Stimulated activated CD4-positive, alpha-beta T cell treated with anti-CD3 and anti-CD28 coated beads, Interleukin-2, amount 100 ng/mL, for 4 hours (primary cell): ENCODE measurements at places on chromosomes 16 and 17.

- no peak for DNase-seq
Measured at GRCh38 chr16:69397821-69398521, 12.2 kb upstream of the TERF2 start.

DNA sequence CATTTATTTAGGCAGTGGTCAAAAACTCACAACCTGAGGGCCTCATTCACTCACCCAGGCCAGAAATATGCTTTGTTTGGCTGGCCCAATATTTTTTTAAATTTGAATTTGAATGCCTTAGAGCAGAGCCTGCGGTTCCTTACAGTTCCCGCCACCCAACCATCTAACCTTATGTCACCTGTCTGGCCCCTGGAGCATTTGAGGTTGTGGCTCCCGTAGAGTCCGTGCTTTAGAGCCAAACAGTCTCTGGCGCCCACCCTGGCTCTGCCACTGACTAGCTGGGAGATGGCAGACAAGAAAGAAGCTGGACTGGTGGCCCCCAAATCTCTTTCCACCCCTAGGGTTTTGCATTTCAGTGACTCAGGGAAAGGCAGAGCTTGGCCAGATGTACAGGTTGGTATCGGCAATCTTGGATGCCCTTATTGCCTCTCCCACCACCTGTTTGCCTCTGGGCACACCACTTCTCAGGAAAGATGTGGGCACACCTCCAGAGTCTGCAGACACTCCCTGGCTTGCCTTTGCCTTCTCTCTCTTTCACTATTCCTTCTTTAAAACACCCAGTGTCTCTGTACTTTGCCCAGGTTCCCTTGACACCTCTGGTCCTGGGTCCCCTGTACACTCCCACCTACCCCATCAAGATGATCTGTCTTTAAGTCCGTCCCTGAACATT lies 1.9 kb upstream of the MAP3K14 start:
- DNase-seq, result no peak

DNA sequence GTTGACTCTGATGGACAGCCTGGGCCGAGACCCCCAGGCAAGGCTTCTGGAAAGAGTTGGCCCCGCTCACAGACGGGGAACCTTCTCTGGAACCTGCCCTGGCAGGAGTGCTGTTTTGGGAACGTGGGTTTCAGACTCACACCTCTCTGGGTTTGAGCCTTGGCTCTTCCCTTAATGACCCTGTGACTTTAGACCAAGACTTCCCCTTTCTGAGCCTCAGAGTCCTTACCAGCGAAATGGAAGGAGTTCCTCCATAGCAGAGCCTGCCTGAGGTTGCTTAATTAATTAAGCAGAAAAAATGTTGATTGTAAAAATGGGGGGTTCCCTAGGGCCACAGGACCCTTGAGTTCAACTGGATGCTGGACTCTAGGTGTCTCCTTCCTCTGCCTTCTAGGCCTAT lies 408.2 kb downstream of the SEC14L1 start:
- no peak for DNase-seq

DNA sequence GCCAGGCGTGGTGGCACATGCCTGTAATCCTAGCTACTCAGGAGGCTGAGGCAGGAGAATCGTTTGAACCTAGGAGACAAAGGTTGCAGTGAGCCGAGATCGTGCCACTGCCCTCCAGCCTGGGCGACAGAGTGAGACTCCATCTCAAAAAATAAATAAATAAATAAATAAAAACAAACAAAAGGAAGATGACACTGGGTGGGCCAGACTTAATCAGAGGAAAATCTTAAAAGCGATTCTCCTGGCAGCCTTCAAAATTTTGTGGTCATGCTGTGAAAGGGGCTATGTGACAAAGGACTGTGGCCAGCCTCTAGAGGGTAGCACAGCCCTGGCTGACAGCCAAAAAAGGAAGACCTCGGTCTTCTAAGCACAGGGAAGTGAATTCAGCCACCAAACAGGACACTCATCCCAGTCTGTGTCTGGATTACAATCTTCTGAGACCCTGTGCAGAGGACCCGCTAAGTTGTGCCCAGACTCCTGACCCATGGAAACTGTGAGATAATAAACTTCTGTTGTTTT lies 391.1 kb downstream of the CNTNAP4 start:
- DNase-seq, result no peak

DNA sequence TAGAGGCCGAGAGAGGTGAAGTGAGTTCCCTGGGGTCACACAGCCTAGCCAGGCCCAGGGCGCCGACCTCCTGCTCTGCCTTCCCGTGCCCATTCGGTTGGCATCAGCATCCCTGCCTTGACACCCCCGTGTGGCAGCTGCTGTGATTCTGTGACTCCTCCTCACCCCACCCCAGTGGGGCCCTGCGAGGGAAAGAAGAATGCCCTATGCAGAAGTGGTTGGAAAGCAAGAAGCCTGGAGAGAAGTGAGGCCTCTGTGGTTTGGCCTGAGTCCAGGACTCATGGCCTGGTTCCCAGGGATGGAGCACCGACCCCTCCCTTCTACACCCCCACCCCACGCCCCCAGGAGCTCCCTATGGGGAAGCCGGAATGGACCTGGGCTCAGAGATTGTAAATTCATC lies 296.2 kb downstream of the SEC14L1 start:
- DNase-seq, result no peak

GRCh38 chr17:17343896-17344506 lies 40.8 kb downstream of the NT5M start:
- no peak for DNase-seq

GRCh38 chr17:17440938-17441675 lies 35.7 kb upstream of the MED9 start:
- DNase-seq, result no peak

DNA sequence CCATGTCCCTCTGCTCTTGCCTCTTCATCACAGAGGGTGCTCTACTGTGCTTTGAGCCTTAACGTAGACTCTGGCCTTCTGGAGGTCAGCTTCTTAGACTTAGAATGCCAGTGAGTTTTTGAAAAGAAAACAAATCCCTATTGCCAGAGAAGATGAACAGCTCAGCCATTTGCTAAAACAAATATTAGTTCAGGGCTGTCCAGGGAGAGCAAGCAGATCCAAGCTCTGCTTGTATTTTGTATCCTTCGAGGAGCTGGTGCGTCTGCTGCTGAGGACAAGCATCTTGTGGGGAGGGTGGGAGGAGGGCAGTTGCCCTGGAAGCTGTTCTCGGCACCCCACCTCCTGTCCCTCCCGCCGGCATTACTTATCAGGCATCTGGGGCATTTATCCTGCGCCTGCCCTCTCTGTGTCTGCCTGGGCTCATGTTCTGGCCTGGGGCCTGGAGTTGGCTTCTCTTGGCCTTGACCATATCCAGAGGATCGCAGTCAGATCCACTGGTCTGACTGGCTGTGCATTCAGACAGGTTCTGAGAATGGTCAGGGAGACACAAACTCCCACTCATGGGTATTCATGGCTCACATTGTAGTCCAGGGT lies 173.1 kb upstream of the NLRP1 start:
- no peak for DNase-seq

DNA sequence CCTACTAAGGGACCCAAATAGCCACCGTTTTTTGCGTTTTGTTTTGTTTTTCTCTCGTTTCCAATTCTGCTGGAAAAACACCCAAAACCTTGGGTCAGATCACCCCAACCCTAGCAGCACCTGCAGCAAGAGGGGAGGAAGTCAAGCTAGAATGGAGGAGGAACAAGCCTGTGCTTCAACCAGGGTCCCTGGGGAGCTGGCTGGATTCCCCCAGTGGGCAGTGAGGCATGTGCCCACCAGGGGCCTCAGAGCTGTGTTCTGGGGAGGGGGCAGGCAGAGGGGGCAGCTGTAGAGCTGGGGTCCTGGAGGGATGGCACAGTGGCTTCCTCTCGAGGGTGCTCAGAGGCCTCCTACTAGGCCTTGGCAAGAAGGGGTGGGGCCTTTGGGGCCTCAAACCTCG lies 6.5 kb downstream of the CD79B start:
- no peak for DNase-seq

GRCh38 chr17:60599220-60599619 lies 773 bp upstream of the PPM1D start:
- no peak for DNase-seq

DNA sequence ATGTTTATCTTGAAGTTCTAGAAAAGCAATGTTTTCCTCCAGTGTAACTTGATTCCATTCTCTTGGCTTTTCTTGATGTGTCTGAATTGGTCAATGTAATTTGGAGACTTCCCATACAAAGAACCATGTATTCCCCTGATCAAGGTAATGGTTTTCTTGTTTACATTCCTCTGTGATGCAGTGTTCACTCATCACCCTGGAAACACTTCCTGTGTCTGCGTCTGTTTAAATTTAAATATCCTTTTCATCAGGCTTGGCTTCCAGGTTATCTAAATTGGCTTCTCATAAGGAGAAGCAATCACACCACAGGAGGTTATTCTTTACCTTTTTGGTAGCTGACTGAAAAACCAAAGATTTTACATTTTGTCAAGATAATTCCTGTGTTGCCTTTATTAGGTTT lies 237.3 kb upstream of the WSCD1 start:
- DNase-seq, result no peak

DNA sequence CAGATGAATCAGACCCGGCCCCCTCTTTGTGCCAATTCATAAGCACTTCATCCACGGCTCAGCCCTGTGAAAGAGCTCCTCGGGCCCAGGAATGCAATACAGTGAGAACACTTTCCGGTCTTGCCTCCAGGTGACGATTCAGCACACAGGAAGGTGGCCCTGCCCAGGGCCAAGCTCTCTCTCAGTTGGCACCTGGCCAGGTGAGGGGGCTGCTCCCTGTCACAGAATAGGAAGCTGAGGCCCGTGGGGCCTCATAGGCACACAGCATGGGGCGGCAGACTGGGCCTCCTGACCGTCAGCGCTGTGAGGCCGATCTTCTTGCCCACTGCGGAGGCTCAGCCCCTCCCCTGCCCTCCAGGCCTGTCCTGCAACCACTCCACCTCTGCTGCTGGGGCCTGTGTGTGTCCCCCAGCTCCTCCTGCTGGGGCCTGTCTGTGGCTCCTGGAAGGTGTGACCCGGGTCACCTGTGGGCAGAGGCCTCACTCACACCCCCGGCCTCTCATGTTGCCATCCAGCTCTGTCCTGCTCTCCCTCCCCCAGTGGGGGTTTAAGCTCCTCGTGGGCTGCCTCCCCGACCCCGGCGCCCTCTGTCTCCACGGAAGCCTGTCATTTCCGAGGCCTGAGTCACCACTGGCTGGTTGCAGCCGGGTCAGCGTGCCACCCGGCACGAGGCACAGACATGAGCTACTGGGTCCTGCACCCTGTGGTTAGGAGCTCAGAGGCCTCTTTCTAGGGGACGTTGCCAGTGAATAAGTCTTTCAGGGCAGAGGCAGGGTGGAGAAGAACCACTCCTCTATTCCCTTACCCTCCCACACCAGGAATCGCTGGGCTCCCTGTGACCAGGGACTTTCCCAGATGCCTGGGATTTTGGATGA lies 114.4 kb downstream of the SEC14L1 start:
- DNase-seq, result no peak

- no peak for DNase-seq
Measured at GRCh38 chr17:41464682-41465081, 2.5 kb downstream of the KRT32 start.

- DNase-seq, result no peak
Measured at GRCh38 chr17:17940441-17940911, 31.7 kb downstream of the TOM1L2 start.

DNA sequence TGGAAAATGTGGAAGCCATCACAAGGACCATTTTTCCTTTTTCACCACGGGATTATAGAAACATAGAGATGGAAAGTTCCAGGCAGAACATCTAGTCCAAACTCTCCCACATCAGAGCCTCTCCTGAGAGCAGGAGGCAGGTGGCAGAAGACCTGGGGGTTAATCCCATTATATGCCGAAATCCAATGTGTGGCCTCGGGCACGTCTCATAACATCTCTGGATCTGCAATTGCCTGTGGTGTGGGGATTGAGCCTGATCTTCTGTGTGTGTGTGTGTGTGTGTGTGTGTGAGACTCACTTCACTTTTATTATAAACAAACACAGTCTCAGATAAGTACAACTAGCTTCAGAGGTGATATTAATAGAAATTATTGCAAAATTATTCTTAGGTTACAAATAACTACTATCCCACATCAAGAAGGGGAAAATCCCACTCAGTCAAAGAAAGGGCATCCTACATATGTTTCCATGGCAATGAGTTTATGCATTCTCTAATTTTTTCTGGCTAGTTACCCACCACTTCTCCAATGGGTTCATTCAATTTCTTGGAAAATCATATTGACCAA lies 199.1 kb downstream of the FOXL1 start:
- DNase-seq, result no peak

- DNase-seq, result no peak
Measured at GRCh38 chr17:16348586-16348985, 4.7 kb downstream of the CENPV start.

GRCh38 chr16:23896832-23897821 lies 61.3 kb downstream of the PRKCB start:
- DNase-seq, result no peak

DNA sequence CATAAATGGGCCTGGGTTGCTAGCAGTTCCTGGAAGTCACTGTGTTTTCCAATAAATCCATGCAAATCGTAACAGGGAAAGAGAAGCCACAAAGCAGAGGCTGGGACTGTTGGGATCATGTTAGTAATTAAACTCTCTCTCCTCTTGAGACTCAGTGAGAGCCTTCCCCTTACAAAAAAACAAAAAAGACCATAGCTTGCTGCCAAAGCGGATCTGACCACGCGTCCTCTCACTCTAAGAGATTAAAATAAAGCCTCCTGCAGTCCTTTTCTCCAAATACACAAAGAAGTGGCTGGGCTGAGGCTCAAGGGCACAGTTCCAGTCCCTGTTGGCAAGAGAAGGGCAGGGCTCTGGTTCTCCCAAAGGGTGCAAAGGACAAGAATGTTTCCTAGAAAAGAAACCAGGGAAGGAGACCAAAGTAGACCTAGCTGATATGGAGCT lies 38.5 kb downstream of the PIGL start:
- DNase-seq, result no peak

DNA sequence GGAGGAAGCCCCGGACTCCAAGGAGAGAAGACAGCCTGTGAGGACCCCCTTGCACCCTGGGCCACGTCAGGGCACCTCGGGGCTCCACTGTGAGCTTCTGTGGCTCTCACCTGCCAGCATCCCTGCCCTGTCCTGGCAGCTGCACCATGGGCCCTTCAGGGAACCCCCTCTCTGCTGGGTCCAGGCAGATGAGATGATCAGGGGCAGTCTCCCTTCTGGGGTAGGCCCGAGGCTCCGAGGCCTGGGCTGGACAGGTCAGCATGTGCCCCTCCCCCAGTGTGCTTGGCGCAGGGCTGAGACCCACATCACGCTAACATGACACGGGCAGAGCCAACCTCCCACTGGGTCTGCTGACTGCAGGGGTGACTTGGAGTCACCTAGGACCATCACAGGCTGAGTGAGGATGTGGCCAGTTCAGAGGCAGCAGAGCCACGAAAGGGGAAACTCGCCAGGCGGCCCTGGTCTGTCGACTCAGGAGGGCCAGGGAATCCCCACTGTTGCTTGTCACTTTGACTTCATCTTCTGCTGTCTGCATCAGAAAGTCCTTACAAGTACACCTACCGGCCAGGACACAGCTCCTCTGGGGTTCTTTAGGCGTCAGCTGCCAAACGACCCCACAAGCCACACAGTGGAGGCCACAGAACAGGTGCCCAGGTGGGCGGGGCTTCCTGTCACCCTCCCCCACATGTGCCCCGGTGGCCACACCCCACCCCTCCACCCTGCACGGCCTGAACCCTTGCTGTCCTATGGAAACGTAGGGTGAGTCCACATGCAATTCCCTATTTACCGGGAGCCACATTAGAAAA lies 2.2 kb downstream of the GALNS start:
- DNase-seq, result no peak

- DNase-seq, result no peak
Measured at GRCh38 chr17:72191921-72192799, 71.3 kb downstream of the SOX9 start.
